ENCODE measurements at places on chromosomes 2 and 18. TPM values are rescaled to one million over a fixed set of nuclear protein-coding genes. Genes with fewer than 3 reads are reported as not detected.

DNA sequence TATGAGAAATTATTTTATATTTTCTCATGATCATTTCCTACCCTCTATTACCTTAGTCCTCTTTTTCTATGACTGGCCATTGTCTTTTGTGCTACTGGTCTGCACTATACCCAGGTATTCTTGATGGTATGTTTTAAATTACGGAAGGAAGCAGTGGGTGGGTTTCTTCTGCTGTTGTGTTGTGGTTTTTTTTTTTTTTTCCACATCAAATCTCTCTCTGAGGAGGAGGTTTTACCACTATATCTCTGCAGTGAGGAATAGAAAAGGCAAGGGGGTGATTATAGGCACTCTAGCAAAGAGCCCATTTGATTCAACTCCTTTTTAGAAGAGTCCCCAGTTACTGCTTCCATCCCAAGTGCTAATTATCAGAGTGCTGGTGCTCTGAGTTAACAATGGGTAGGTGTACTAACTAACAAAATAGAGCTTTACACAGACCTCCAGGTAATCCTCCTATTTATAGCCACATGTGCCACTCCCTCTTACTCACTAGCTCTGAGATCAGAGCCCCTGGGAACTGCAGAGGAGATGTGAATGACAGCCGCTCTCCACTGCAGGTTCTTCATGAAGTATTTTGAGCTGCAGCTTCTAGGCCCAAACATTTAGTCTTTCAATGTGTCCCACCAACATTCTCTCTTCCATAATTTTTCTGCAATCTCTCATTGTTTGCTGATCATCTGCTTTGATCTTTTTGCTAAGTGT is 301.6 kb upstream of the GULP1 start:
- H3K27ac ChIP-seq: no peak overlapping the region
- H3K36me3 ChIP-seq: no peaks in the 10 kb centered on the region
- no peak for DNase-seq
- H3K4me3 ChIP-seq: no peak overlapping the region
- H3K4me1 ChIP-seq: peaks cover 16% of the 10 kb centered on the region

DNA sequence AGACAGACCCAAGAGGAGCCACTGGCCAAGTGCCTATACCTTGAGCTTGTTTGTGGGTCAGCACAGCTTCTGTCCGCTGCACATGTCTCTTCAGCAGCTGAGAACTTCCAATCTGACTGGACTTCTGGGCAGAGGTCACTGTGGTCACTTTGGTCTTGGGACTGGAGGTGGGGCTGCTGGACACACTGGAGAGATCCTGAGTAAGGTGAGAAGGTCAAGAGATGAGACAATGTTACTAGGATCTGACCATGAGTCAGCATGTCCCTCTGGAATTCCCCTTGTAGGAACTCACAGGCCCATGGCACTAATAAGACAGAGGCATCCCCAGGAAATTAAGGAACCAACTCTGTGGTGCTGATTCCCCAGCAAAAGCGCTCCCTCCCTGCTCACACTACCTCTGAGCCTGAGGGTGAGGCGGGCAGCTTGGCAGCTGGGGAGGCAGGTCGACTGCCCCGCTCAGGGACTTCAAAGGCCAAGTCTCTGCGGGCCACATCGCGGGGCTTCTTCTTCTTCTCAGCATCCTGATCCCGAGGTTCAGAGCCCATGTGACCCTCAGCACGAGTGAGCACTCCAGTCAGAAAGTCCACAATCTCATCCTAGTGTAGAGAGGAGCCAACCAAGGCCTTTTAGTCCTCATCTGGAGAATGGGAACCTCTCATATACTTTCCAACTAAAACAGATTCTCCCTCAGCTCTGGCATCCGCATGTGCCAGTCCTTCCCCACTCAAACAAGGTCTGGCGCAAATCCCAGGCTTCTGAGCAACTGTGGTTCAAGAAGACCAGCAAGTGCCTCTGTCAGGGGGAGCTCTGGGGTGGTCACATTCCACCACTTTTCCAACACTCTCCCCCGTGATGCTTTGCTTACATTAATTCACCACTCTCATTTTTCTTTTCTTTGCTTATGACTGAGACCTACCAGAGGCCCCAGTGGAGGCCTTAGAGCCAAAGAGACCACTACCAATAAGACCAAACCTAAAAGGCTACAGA is 29.4 kb downstream of the KANSL3 start:
- no peaks in the 10 kb centered on the region for H3K27me3 ChIP-seq
- H3K27ac ChIP-seq: no peak overlapping the region
- no peak for DNase-seq
- peaks cover 93% of the 10 kb centered on the region for H3K36me3 ChIP-seq
- no peak overlapping the region for H3K4me3 ChIP-seq
- H3K4me1 ChIP-seq: no peaks in the 10 kb centered on the region

DNA sequence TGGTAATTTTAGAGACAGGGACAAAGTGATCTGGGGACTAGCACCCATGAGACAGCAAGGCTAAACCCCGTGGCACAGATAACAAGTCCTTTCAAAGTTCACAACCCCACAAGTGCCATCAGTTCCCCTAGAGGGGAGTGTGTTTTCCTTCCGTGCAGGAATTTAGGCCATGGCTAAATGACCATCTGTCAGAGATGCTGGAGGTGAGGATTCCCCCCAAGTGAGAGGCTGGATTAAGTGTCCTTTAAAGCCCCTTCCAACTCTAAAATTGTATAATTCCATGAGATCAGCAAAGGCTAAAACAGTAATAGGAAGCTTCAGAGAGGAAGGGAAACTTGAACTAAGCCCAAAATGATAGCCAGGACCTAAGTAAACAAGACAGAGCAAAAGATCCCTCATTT is 8.7 kb downstream of the FEZ2 start:
- no peak for DNase-seq
- peaks cover 29% of the 10 kb centered on the region for H3K36me3 ChIP-seq
- H3K4me3 ChIP-seq: no peak overlapping the region
- no peak overlapping the region for H3K27ac ChIP-seq

DNA sequence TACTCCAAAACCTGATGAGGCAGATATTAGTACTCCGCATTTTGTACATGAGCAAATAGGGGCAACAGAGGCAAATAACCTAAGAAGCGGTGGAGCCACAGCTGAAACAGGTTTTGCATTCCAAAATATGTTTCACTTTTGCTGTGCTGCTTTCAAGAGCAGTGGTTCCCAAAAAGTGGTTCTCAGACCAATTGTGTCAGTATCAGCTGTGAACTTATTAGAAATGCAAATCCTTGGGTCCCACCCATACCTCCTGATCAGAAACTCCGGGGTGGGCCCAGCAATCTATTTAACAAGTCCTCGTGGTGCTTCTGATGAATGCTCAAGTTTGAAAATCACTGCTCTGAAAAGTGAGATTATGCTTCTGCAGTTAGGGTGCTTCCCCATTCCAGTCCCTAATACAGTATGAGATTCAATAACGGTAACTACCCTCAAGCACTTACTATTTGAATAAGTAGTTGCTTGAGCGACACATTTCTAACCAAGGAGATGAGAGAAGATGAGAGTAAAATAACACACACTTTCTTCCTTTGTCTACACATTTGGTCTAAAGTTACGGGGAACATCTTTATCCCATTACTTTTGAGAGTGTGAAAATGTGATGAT is 17.8 kb upstream of the TCF4 start:
- H3K27ac ChIP-seq: no peak overlapping the region
- no peak for DNase-seq
- H3K36me3 ChIP-seq: no peaks in the 10 kb centered on the region
- H3K27me3 ChIP-seq: no peaks in the 10 kb centered on the region
- no peak overlapping the region for H3K4me3 ChIP-seq
- no peaks in the 10 kb centered on the region for H3K4me1 ChIP-seq

IL1RL2 gene
- total RNA-seq: not detected

DNA sequence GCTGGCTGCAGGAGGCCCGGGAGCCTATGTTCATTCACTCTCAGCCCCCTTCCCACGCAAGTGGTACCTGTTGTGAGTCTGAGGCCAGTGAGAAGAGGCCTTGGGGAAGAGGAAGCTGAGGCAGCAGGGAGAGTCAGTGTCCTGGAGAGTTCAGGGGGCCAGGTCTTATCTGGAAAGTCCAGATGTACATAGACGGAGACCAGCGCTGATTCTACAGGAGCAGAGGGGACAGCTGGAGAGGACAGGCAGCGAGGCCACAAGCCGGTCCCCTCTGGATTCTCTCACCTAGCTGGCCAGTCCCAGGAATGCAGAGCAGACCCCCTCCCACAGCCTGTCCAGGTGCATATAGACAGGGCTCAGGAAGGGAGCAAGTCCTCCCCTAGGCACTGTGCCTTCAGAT is 29.1 kb upstream of the SELENOI start:
- H3K4me1 ChIP-seq: peaks cover 7% of the 10 kb centered on the region
- no peak overlapping the region for H3K4me3 ChIP-seq
- H3K36me3 ChIP-seq: no peaks in the 10 kb centered on the region
- no peak for DNase-seq
- no peak overlapping the region for H3K27ac ChIP-seq

CD8B2 gene
- not detected for total RNA-seq

GPAT2 gene
- not detected for total RNA-seq

TMEM178A gene
- total RNA-seq: 7.5 TPM

NUP35 gene
- total RNA-seq: 53.6 TPM

WDR75 gene
- 70.6 TPM for total RNA-seq

- H3K27me3 ChIP-seq: no peaks in the 10 kb centered on the region
- peaks cover 23% of the 10 kb centered on the region for H3K4me1 ChIP-seq
- no peak for DNase-seq
- H3K36me3 ChIP-seq: peaks cover 2% of the 10 kb centered on the region
These were observed 14.1 kb downstream of the ADD2 start for GRCh38 chr2:70753902-70754301.

GRCh38 chr2:9030841-9031240 is 27.4 kb upstream of the MBOAT2 start:
- H3K4me1 ChIP-seq: peaks cover 5% of the 10 kb centered on the region
- H3K27me3 ChIP-seq: no peaks in the 10 kb centered on the region

DNA sequence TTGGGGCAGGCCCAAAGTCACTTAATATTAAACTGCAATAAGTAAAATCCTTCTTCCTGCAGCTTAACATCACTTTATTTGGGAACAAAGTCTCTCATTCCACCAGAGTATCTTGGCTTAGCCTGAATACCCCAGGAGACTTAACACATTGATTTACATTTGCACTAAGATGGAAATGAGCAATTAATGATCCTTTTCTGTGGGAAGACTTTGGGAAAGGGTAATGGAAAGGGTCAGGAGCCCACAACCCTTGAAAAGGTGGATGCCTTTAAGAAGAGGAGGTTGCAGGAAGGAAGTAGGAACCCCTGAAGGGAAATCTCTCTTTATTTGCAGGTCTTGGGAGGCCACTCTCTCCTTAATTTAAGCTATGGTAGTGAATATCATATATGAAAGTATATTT is 28.0 kb upstream of the BARD1 start:
- no peaks in the 10 kb centered on the region for H3K27me3 ChIP-seq
- no peak overlapping the region for H3K4me3 ChIP-seq
- H3K27ac ChIP-seq: no peak overlapping the region
- H3K4me1 ChIP-seq: peaks cover 5% of the 10 kb centered on the region
- DNase-seq: no peak
- H3K36me3 ChIP-seq: peaks cover 13% of the 10 kb centered on the region

SLC14A1 gene
- not detected for total RNA-seq

GRCh38 chr18:13540477-13541182 is 185.7 kb downstream of the FAM210A start:
- no peak overlapping the region for H3K4me3 ChIP-seq
- no peak for DNase-seq
- H3K36me3 ChIP-seq: no peaks in the 10 kb centered on the region
- no peak overlapping the region for H3K27ac ChIP-seq
- no peaks in the 10 kb centered on the region for H3K4me1 ChIP-seq
- H3K27me3 ChIP-seq: no peaks in the 10 kb centered on the region
